ENCODE measurements at places on chromosomes 6 and 20.

- DNase-seq: no peak
Observed at GRCh38 chr6:137717074-137718073, 149.7 kb upstream of the TNFAIP3 start.

DNA sequence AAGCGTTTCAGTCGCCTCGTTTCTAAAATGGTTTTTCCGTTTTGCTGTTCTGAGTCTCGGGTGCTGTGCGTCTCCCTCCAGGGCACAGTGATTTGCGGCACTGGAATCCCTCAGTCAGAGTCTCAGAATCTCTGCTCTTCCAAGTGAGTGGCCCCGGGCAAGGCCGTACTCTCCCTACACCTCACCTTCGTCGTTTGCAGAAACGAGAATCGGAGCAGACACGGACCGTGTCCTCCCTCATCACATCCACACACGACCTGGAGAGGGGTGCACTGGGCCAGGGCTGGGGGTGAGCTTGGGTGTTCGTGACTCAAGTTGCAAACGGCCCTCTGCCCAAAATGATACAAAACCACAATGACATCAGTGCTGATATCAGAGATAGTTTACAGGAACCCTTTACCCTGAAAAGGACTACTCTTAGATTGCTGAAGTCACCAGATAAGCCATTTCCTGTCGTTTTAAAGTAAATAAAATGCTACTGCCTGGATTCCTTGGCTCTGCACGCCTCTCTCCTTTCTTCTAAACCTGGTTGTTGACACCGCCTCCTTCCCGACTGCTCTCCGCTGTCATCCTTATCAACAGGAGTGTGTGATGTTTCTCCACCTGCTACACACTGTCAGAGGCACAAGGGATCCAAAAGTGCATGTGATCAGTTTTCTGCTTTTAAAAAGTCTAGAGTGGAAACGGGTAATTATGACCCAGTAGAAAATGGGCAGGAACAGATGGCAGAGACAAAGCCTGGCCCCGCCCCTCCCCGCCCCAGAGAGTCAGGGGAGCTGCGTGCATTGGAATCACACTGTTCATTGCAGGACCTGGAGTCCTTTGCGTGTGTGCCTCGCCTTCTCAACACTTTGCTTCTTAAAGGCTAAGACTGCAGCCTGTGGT, 38.4 kb downstream of the KIF25 start:
- no peak for DNase-seq

DNA sequence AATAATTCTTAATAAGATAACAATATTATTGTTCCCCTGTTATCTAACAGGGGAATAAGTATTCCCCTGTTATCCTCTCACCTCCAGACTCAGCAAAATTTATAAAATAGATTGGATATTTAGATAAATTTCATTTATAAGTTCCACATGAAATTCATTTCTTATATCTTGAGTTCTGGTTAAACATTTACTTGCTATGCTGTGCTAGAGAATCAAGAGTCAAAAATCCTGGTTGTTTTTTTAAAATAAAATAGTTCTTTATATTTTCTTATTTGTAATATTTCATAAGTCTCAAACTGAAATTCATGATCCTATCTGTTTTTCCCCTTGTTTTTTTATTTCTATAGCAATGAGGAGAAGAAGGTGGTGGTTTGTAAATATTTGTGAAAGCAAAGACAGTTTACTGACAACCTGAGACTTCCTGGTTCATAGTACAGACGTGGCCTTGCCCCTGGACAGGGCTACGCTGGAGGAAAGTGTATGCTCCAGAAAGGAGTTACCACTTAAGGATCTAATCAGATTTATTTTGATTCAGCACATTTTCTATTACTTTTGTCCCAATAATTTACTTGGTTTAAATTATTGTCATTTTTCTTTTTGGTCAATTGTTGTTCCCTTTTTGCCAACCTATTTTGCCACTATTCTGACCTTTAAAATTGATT, 37.8 kb upstream of the MARCKS start:
- DNase-seq: no peak

GRCh38 chr6:166490671-166491500, 95.6 kb downstream of the RAMACL start:
- DNase-seq: no peak

- DNase-seq: no peak
Observed at GRCh38 chr20:14712302-14712739, 374.9 kb upstream of the FLRT3 start.

- no peak for DNase-seq
Observed at GRCh38 chr6:64812138-64812537, 894.9 kb downstream of the EYS start.

DNA sequence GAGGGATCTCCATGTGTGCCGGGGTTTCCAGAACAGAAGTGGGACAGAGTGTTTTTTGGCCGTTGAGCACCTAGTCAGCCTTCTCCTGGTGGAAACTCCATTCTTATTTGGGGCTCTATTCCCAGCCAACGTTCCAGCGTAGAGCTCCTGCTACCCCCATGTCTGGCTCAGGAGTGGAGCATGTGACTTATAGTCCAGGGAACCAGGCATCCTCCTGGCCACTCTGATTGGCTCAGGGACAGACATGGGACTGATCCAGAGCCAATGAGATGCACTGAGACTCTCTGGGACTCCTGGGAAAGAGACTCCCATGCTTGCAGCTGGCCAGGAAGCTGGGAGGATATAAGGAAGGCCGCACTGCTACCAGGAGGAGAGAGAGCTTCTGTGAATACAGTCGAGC, 87.1 kb downstream of the SULF2 start:
- DNase-seq: no peak

DNA sequence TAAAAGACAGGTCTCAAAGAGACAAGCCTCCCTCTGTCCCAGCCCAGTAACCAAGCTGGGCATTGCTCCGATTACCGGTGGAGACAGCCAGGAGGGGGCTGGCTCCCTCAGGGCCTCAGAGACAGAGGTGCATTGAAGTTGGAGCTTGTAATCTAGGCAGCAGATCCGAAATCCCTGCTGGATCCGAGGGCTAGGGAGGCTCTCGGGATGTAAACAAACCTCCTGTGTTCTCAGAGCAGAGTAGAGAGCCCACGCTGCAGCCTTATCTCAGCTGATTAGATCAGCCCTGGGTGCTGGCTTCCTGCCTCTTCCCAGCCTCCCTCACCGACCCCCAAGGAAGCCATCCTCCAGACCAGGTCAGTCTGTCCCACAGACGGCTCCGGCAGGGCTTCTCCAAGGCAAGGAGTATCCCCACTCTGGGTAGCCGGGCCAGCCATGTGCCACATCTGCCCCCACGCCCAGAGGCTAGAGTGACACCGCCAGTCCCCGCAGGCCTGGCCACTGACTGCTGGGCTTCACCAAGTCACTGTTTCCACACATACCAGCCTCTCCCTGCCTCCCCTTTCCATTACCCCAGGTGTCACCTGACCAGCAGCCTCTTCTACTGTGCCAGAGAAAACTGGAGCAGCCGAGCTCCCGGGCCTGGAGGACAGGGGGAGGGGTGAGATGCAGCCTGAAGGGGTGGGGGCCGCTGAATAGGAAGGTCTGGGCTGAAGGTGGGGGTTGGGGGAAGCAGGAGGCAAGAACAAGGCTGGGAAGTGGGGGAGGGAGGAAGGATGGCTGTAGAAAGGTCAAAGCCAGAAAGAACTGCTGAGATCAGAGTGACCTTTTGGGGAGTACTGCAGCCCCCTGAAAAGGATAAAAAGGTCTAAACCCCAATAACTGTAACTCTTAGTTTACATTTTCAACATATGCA, 6.0 kb downstream of the SDC4 start:
- DNase-seq: peak; percentile 82

- DNase-seq: no peak
Observed at GRCh38 chr6:104604685-104605084, 255.0 kb downstream of the HACE1 start.

- DNase-seq: no peak
Observed at GRCh38 chr6:2669067-2669700, 81.5 kb downstream of the MYLK4 start.

GRCh38 chr6:116238083-116238482, 15.8 kb downstream of the TSPYL4 start:
- DNase-seq: no peak

- no peak for DNase-seq
Observed at GRCh38 chr6:21953831-21954801, 342.7 kb downstream of the PRL start.

DNA sequence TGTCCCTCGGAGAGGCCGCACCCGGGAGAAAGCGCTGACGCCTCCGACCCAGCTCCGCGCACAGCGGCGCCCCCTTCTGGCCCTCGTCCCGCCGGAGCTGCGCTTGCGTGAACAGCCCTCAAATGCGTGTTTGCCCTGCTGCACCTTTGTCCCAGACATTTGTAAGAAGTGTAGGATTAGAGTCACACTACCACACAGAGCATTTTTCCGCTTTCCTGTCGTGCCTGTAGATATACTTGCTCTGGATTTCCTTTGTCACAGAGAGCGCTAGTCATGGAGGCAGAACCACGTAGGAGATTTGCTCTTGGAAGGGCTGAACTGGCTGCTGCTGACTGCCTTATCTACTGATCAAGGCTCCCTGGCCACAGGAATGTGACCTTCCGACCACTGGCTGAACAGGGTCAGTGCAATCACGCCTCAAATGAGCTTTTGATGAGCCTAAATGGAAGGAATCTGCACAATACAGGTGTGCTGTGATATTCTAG, 62.3 kb downstream of the PAX1 start:
- DNase-seq: no peak

GRCh38 chr20:21147593-21147992, 21.7 kb downstream of the KIZ start:
- DNase-seq: no peak

- no peak for DNase-seq
Observed at GRCh38 chr20:63103402-63104311, 96.9 kb upstream of the BHLHE23 start.

DNA sequence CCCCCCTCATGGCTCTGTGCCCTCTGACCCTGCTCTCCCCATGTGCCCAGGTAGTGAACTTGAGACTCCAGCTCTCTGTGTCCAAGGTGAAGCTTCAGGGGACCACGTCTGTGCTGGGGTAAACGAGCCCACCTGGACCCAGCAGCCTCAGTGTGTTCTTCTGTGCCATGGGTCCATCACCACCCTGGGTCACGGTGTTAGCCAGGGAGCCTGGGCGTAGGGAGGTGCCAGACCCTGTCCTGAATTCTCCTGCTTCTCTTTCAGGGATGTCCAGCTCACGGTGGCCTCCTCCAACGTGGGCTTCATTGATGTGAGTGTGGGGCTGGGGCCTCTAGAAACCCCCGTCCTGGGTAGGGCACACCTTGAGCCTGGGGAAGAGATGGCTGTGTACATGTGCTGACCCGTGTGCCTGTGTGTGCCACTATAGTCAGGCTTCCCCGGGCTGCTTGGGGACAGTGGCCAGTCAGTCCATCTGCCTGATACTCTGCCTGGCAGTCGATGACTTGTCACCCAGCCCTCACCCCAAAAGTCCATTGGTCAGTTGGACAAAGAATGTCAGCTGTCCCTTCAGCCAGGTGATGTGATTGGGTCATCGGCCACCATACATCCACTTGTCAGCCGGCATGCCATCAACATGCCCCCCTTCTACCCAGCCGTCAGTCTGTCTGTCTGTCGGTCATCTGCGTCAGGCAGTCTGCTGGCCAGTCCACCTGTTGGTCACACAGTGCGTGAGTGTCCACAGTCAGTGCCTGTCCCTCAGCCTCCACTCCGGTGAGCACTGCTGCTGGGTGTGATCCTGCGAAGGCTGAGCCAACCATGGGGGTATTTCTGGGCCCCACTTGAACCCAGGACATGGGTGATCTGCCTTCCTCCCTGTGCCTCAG, 10.9 kb upstream of the BPIFB6 start:
- no peak for DNase-seq

All from left ventricle myocardium superior (tissue), 1 donor.